Astrocyte of the hippocampus (primary cell): ENCODE measurements at places on chromosomes 4 and X.

DNA sequence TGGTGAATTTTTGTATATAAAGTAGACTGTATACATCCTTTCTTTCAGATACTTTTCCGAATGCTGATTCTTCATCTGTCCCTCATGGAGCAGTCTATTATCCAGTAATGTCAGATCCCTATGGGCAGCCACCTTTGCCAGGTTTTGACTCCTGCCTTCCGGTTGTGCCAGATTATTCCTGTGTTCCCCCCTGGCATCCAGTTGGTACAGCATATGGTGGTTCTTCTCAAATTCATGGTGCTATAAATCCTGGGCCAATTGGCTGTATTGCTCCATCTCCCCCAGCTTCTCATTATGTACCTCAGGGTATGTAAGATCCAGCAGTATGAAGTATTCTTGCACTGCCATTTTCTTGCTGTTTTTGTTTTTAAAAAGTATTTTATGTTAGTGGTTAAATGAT is 78.7 kb downstream of the ALG13 start:
- DNase-seq, result no peak

DNA sequence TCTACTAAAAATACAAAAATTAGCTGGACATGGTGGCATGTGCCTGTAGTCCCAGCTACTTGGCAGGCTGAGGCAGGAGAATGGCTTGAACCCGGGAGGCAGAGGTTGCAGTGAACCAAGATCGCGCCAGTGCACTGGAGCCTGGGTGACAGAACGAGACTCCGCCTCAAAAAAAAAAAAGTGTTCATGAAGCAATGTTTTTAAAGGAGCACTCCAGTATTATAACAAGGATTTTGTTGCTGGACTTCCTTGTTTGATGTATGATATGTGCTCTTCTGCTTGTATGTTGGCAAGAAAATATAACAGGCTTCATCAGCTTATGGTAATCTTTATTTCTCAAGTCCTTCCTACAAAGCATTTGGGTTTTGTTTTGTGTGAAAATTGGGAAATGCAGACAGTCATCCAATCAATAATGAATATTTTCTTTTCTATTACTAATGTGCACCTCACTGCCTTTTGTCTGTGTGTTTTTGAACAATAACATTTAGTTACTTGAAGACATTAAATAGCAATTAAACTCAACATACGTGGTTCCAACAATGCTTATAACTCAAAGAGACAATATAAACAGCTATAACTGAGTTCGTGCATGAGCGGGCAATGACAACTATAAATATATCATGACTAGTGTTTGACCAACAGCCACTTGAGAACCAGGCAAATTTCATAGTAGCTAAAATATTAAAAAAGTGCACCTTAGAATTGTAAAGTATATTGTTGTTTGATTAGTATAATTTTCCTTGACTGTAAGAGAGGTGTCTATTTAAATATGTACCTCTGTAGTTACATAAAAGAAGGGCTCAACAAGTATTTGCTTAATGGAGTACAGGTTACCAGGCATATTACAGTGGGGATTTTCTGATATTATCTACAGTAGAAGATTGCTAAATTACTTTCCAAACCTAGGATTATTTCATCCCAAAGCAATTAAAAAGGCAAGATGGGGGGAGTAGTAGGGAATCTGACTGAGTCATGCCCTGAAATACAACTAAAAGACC is 210.7 kb downstream of the PPP3CA start:
- DNase-seq, result no peak

DNA sequence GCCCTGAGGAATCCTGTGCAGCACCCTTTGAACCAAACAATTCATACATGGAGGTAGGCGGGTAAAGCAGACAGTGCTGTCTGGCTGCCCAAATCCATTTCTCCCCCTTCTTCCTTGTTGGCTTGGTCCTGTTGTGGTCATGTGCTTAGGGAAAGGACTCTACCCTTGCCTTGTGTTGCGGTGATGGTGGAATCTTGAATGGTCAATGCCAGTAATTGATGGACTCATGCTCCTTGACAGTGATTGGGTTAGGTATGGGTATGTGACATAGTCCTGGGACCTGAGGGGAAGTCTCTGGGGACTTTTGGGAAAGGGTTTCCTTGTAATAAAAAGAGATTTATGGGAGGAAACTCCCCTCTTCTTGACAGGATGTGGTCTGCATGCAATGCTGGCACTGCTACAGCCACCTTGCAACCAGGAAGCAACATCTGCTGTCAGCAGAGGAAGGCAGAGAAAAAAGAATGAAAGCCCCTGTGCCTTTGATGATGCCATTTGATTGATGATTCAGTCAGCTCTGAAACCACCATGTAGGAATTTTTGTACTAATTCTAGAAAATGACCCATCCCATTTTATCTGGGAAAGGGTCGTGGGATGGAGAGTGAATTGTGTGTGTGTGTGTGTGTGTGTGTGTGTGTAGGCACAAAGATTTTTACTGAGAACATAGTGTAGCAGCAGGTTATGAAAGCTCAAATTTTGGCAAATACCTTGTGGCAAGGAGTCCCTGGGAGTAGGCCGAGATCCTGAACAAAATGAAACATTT is 30.0 kb upstream of the HUWE1 start:
- DNase-seq, result no peak

DNA sequence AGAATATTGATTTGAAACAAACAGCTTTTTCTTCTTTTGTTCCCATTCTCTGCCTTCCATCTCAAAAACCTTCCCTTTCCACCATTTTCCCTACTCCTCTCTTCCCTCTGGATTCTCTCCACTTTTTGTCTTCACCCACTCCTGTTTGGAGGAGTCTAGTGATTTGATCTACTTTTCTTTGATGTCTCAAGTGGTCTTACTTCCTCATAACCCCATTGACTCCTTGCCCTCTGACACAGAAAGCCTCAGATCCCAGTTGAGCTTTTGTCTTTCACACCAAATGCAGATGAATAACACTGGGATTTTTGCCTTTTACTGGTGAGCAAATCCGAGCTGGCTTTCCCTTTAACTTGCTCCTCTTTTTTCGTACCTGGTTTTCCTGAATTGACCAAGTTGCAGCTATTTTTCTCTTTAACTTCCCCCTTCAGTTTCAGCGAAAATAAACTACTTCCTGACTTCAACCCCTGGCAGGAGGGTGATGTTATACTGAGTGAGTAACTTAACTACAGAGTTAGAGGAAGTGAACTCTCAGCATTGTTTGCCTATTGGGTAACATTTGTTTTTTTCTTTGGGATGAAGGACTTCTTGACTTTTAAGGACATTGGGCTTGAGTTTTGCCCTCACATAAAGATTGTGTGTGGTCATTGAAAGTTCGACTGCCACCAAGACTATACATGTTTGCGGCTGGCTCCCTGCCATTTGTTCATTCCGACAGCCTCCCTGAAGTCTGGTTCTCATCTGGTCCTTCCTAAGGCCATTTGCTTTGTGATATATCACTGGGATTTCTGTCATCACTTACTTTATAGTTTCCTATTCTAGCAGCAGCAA is 392.8 kb upstream of the NR3C2 start:
- DNase-seq, result no peak

GRCh38 chr4:112531146-112531545 is 15.2 kb upstream of the NEUROG2 start:
- DNase-seq, result no peak

- peak; percentile 42 for DNase-seq
Measured at GRCh38 chrX:43836435-43837184, 45.6 kb downstream of the MAOB start.

- DNase-seq, result peak; percentile 5
Measured at GRCh38 chr4:135368831-135369230, 1167.2 kb upstream of the PABPC4L start.
